HCEC 1CT (cell line): ENCODE measurements at places on chromosomes 2 and 18.

DNA sequence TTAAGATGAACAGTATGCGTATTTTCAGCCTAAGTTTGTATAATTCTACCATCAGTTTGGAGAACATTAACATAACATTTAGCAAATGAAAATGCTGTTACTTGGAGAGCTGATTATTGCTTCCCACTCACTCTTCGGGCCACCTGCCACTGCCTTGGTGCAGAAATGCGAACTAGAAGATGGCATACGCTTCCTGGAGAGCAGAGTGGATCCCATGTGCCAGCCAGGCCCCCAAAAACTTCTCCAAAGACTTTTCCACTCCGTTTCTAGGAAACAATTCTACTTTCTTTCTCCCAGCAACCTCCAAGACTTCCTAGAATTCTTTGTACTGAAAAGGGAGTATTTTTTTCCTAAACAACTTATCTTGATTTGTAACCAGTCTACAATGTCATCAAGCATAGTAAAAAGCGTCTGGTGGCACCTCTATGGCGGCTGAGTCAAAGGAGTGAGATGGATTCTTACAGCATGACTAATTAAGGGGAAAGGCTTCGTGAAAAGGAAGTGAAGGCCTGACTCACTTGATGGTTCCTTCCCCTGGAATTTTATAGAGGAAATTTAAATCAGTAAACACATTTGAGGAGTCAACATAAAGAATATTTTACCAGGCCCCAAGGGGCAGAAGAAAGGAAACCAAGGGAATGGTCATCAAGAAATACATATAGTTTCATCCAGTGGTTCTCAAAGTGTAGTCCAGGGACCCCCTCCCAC is 36.6 kb downstream of the FEZ2 start:
- peak; percentile 96 for DNase-seq

DNA sequence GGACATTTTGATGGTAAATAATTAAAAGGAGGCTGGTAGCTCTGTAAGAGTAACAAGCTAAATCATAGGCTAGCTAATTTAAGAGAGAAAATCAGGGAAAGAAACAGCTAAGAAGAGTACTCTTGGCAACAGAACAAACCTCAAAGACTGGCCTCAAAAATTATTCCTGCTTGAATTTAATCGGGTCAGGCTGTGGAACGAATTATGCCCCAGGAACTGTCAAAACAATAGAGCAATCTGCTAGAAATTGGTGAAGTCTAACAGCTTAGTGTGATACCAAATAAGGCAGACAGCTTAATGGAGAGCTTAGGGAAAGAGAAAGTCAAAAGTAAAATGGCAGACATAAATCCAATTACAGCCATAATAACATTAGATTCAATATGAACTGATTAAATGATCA is 215.7 kb downstream of the MREG start:
- no peak for DNase-seq

DNA sequence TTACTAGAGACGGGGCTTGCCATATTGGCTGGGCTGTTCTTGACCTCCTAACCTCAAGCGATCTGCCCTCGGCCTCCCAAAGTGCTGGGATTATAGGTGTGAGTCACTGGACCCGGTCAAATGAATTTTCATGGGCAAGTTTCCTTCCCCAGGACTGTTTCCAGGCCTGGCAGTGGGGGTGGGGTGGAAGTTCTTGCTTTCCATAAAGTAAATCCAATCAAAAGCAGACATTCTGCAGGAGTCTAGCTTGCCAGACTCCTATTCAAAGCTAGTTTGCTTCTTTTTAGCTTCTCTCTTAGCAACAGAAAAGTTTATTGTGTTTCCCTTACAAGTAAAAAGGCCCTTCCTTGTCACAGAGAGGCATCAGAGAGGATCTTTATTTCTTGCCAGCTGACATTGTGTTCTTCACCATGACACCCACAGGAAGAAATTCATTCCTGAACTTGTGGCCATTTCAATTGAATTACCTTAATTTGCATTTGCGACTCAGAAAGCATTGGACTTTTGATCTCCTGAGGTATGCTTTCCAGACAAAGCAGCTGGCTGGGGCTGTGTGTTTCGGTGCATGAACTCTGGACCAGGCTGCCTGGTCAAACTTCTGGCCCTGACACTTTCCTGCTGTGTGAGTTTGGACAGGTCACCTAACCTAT is 37.9 kb downstream of the LYPD1 start:
- DNase-seq = peak; percentile 2

GRCh38 chr2:26687328-26687727 is 5.2 kb upstream of the KCNK3 start:
- no peak for DNase-seq

DNA sequence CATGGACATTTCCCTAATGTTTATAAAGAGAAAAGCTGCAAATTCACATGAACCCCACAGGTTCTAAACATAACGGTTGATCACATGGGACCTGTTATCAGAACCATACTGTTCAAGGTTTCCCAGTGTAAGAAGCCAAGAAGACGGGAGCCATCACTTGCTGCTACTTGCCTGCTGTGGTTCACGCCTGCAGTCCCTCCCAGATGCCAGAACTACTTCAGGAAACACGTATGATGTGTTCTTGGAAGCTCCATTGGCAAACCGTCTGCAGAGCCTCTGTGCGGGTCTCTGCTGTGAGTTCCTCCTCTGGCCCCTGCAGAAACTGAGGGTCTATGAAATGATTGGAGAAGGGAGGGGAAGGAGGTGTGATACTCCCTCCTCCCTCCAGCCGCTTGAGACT is 75.2 kb downstream of the CABLES1 start:
- DNase-seq = no peak

DNA sequence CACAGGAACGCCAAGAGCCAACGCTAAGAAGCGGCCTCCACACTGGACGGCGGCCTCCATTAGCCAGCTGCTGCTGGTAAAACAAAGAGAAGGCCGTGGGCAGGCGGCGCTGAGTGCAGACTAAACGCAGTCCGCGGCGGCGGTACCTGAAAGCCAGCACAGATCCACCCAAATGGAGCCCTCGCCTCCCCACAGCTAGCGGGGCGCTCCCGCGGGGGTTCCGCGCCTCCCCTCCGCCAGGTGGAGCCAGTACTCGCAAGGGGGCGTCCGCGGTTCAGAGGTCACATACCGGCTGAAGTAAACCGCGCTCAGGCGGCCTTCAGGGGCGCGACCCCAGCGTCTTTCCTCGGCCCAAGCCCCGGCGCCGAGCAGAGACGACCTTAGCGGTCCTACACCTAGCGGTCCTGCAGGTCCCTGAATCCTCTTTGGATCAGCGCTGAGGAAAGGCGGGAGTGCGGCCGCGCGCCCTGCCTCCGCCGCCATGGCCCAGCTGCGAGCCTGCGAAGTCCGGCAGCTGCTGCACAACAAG is 293.1 kb upstream of the ERBB4 start:
- no peak for DNase-seq
